ENCODE measurements at places on chromosomes 3 and 15.

- DNase-seq = no peak
Measured at GRCh38 chr3:16893618-16894200, 9.0 kb downstream of the PLCL2 start.

DNA sequence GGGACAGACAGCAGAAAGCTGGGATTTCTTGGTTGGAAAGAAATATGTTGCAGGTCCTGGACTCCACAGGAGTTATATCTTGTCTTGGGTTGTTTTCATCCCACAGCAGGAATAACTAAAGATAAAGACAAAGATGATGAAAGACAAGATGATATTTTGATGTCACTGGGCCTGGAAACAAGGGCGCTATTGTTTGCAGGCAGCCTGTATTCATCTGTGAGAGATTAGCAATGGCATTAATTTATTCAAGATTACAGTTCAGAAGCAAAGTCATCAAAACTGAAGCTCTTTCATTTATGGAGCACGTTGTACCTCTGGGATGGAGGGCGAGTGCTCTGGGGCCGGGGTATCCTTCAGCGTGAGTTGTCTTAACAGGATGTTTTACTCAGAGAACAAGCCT lies 213.8 kb downstream of the LRTM1 start:
- no peak for DNase-seq

- DNase-seq = no peak
Measured at GRCh38 chr15:57562196-57562769, 29.4 kb upstream of the MYZAP start.

DNA sequence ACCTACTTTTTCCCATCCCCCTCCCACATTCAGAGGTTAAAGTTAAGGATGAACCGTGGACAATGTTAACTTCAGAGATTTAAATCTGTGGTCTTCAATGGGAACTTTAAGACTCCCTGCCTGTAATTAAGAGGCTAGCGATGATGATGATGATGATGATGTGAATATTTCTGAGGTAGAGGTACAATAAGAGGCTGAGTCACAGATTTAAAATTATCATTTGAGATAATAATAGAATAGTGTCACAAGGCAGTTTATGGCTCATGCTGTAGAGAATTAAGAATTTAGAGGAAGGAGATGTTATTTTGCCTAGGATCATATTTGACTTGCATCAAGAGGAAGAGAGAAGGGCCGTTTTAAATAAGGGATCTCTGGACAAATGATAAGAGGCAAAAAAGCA lies 146.2 kb downstream of the BBX start:
- DNase-seq = no peak

GRCh38 chr3:129493206-129493605 lies 35.2 kb upstream of the RHO start:
- DNase-seq = no peak

DNA sequence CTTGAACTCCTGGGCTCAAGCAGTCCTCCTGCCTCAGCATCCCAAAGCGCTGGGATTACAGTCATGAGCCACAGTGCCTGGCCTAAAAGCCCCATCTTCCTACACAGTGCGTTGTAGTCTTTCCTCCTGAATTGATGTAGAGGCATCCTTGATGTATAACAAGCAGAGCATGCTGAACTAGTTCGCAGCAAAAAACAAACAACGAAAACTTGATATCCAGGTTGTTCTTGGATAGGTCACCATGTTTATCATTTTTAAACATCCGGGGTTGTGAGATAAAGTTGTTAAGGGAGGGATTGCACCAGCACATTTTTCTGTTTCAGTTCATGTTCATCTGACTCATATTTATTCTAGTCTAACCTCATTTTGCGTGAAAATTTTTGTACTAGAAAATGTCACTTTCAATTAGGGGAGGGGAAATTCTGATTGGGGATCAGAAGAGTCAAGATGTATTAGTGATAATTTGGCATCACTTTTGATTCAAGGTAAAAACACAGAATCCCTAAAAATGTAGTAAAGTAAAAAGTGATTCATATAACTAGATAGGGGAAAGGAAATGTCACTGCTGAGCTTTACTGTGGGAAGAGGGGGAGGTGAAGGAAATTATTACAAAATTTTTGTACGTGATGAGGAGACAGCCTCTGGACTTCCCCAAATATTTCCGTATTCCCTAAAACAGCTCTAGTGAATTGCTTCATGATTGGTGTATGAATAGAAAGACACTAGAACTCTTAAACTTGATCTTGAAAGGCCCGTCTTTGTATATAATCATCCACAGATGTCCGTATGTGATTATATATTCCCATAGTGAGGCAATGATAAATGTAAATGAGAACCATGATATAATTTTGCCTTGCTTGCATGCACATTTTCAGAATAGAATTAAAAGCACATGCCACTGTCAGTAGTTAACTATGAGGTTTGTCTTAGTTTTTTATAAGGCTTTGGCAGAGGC lies 22.9 kb downstream of the RAB8B start:
- no peak for DNase-seq

DNA sequence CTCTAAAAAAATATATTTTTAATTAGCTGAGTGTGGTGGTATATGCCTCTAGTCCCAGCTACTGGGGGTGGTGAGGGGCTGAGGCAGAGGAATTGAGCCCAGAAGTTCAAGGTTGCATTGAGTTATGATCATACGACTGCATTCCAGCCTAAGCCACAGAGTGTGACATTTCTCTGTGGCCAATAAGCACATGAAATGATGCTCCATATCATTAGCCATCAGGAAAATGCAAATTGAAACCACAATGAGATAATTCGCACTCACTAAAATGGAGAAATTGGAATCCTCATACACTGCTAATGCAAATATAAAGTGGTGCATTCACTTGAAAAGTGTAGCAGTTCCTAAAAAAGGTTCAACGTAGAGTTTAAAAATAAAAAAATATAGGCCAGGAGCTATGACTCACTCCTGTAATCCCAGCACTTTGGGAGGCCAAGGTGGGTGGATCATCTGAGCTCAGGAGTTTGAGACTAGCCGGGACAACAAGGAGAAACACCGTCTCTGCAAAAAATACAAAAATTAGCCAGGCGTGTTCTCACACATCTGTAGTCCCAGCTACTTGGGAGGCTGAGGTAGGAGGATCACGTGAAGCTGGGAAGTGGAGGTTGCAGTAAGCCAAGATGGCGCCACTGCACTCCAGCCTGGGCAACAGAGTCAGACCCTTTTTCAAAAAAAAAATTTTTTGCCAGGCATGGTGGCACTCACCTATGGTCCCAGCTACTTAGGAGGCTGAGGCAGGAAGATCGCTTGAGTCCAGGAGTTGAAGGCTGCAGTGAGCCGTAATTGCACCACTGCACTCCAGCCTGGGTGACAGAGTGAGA lies 35.2 kb downstream of the IFT122 start:
- DNase-seq = no peak

GRCh38 chr3:5563537-5564277 lies 376.2 kb downstream of the EDEM1 start:
- DNase-seq = no peak

GRCh38 chr3:15750143-15750542 lies 47.6 kb downstream of the ANKRD28 start:
- no peak for DNase-seq

DNA sequence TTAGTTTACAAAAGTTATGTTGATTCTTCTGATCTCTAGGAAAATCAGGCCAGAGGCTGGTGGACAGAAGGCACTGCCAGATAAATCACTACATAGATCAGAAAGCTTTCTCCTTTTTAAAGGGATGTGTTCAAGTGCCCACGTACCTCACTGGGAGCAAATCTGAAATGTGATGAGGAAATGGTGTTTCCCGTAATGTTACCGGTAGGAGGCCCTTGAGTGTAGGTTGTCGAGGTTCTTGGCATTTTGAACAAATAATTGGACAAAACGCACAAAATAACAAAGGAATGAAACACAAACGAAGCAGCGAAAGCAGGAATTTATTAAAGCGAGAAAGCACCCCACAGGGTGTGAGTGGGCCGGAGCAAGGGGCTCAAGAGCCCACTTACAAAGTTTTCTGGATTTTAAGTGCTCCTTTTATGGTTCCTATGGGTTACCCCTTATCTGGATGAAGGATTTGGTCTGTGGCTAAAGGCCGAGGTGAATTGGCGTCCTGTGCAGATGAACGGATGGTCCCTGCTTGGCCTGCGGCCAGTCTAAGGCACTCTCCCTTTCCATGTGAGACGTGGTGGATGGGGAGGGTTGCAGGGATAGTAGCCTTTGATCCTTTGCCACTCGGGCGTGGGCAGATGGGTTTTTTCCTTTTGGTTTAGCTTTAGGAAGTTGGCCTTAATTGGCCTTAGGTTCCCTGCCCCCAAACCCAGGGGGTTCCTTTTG lies 1.0 kb downstream of the SNX1 start:
- no peak for DNase-seq

GRCh38 chr3:180189310-180189648 lies 152.5 kb upstream of the PEX5L start:
- DNase-seq = no peak

- no peak for DNase-seq
Measured at GRCh38 chr15:50973605-50974004, 65.1 kb downstream of the AP4E1 start.

DNA sequence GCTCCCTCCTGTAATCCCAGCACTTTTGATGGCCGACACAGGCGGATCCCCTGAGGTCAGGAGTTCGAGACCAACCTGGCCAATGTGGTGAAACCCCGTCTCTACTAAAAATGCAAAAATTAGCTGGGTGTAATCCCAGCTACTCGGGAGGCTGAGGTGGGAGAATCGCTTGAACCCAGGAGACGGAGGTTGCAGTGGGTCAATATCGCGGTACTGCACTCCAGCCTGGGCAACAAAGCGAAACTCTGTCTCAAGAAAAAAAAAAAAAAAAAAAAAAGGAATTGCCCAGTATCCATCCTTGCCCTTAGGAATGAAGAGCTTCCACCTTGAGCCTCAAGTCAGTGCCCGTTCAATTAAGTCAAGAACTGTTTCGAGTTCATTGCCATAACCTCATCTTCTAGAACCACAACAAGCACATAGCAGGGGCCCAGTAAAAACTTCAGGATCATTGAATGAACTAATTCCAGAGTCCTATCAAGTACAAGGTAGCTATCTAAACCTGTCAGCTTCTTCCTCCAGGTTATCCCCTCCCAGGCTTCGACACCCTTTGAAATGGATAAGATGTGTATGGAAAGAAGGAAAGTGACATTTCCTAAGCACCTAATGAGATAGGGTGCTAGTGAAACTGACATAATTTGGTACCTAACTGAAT lies 826 bp downstream of the DBR1 start:
- no peak for DNase-seq

GRCh38 chr15:76648732-76649444 lies 256.3 kb downstream of the SCAPER start:
- no peak for DNase-seq

- no peak for DNase-seq
Measured at GRCh38 chr3:179860275-179861107, 176.2 kb downstream of the PEX5L start.

GRCh38 chr3:195907684-195907933 lies 742 bp downstream of the TNK2 start:
- no peak for DNase-seq

GRCh38 chr15:73387507-73388255 lies 18.9 kb upstream of the HCN4 start:
- DNase-seq = no peak

- DNase-seq = no peak
Measured at GRCh38 chr3:131491775-131492174, 11.0 kb downstream of the MRPL3 start.

DNA sequence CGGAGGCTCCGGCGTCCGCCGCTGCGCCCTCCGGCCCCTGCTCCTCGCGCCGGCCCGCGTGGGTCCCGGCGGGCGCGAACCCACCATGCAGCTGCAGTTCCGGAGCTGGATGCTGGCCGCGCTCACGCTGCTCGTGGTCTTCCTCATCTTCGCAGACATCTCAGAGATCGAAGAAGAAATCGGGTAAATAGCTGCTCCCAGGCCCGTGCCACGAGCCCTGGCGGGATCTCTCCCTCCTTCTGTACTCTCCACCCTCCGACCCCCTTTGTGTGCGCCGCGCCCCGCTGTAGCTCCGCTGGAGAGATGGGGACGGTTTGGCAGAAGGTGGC lies 263 bp downstream of the ST8SIA2 start:
- no peak for DNase-seq

- no peak for DNase-seq
Measured at GRCh38 chr3:9217784-9218513, 31.5 kb downstream of the SRGAP3 start.

DNA sequence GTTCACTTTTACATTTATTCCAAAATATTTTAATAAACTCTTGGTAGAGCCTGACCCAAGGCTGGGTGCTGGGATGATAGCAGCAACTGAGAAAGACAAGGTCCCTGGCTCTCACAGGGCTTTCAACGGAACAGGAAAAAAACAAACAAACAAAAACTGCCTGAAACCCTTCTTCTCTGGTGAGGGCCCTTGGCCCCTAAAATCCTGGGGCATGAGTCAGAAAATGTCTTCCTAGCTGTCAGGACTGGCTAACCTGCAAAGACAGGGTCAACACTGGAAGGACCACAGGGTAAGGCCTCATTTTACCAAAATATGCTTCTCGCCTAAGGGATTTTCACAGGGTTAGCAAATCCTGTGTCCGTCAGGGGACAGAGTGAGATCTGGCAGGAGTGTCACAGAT lies 45.7 kb upstream of the WNT5A start:
- no peak for DNase-seq

DNA sequence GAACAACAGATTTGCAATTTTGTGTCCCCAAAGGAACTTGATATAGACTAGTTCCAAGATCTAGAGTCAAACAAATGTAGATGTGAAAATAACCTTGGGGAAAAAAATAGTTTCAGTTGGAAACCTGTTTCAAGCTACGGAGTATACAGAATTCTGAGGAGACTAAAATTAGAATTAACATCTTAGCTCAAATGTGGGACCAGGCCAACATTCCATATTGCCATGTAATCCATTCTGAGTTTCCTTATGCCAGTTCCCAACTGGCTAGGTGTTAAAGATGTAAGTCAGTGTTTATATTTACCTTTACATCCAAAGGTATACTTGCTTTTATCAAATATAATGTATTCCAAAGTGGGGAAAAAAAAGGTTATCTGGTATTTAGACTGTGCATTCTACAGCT lies 76.3 kb downstream of the UBE3A start:
- no peak for DNase-seq

- no peak for DNase-seq
Measured at GRCh38 chr15:55389264-55389607, 18.9 kb downstream of the CCPG1 start.

DNA sequence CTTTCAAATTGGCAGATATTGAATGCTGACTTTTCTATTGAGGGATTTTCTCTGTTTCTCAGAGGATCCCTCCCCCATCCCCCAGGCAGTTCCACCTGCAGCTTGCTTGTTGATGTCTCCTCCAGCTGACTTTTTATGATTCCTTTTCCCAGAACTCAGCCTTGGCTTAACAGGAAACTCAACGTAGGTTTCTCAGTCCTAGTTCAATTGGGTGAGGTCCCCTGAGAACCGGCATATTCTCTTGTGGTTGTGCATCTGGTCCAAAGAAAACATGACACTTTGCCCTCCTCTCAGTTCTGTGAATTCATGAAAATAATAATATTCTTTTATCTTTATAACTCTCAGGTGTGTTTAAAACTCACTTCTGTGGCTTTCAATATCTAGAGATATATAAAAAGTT lies 1222.1 kb downstream of the OTOL1 start:
- DNase-seq = no peak

- DNase-seq = no peak
Measured at GRCh38 chr3:44988073-44988472, 12.0 kb downstream of the EXOSC7 start.

- DNase-seq = no peak
Measured at GRCh38 chr15:38886315-38887163, 321.9 kb upstream of the RASGRP1 start.

- no peak for DNase-seq
Measured at GRCh38 chr3:187618722-187619121, 51.5 kb downstream of the SST start.

GRCh38 chr15:39447881-39448280 lies 133.0 kb upstream of the THBS1 start:
- no peak for DNase-seq

GRCh38 chr3:139326707-139327106 lies 17.1 kb upstream of the MRPS22 start:
- DNase-seq = no peak

All from NCI-H1930 (cell line).